Fibroblast of pulmonary artery (primary cell): ENCODE measurements at places on chromosomes 2 and 18.

DNA sequence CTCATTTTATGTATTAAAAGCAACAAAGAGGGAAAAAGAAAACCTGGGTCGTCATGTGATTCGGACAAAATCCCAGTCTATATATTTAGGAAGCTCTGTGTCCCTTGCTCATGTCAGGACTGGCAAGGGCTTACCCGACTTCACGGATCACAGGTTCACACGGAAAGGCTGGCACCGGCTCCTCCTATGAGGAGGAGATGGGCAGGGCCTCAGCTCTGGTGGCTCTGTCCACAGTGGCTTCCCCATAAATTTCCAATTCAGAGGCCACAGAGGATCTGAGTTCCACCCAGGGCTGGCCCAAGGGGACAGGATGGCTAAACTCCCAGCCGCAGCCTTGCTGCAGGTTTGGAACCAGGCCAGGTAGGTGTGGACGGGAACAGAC is 186.8 kb downstream of the BCL2 start:
- no peak for DNase-seq

DNA sequence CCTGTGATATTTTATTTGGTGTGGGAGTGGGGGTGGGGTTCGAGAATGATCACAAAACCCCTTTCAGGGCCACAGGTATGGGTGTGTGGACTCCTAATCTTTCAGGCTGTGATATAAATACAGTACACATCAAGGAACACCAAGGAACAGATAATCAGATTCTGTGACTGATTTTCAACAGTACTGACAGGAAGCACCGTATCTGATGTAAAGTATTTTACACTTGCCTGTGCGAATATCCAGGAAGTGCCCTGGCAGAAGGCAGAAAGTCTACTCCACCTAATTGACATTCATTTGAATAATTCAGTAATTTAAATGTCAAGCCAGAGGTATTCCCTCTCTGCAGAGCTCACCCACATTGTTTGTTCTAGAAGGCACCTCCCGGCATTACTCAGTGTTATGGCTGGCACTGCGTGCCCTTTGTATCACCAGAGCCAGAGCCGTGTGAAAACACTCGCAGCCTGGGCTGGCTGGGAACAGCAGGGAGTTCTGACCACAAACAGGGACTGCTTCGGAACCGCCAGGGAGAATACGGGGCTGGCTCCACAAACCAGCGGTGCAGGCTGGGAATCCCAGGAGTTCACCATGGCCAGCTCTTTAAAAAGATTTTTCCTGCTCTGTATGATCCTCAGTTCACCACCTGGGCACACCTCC is 91.8 kb downstream of the ACVR1 start:
- DNase-seq = peak; percentile 39

GRCh38 chr2:7627583-7627982 is 710.4 kb downstream of the RNF144A start:
- no peak for DNase-seq

- no peak for DNase-seq
Observed at GRCh38 chr18:49638209-49638785, 76.4 kb downstream of the LIPG start.

GRCh38 chr2:142754182-142754581 is 123.3 kb upstream of the KYNU start:
- no peak for DNase-seq

- no peak for DNase-seq
Observed at GRCh38 chr18:57910817-57911216, 107.7 kb upstream of the ATP8B1 start.

- no peak for DNase-seq
Observed at GRCh38 chr2:10742666-10743065, 21.2 kb downstream of the ATP6V1C2 start.
